Activated naive CD4-positive, alpha-beta T cell treated with anti-CD3 and anti-CD28 coated beads, Interleukin-2, amount 50 U/mL, for 72 hours (primary cell): ENCODE measurements at places on chromosomes 7 and 10. TPM values are rescaled to one million over a fixed set of nuclear protein-coding genes. Genes with fewer than 3 reads are reported as not detected.

Gene DGKI
- total RNA-seq: 16.8 TPM

Gene ADAM8
- 201 TPM for total RNA-seq

Gene NDUFB2
- 128 TPM for total RNA-seq

GRCh38 chr7:117113871-117114270, 160.6 kb downstream of the ST7 start:
- no peak for DNase-seq

DNA sequence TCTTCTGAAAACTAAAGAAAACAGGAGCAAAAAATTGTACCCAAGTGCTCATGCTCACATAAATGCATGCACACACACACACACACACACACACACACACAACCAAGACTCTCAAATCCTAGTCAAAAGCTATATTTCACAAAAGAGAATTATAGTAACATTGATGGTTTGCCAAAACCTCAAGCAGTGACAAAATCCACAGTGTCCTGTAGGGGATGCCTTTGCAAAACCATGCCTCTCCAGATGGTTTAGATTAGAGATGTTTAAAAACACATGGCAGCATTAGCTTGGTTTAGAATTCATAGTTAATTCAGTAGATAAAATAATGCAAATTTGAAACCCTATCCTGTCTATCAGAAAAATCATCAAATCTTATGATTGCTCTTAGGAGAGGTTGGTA, 232.2 kb downstream of the DYNC1I1 start:
- no peak for DNase-seq

DNA sequence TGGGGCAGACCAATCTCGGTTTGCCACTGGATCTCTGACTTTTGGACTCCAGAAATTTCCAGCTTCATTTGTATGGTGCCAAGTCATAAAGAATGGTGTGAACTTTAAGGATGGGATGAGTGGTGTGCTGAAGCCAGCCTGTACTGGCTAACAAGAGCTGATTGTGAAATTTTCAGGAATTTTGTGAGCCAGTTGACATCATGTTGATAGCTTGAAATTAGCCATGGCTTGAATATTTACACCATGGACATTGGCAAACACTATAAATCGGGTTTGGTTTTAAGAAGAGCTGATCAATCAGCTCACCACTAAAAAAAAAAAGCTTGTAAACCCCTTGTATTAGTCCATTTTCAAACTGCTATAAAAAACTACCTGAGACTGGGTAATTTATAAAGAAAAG, 14.1 kb upstream of the MYH16 start:
- DNase-seq: no peak

Gene SSC4D
- 0.61 TPM for total RNA-seq

Gene PDK4
- not detected for total RNA-seq

Gene ELMO1
- 137 TPM for total RNA-seq

Gene TRIM24
- 14.3 TPM for total RNA-seq

Gene TDRD1
- 0.20 TPM for total RNA-seq

GRCh38 chr10:78262860-78263259, 229.2 kb downstream of the RPS24 start:
- DNase-seq: no peak

Gene ZNF138
- 11.1 TPM for total RNA-seq

Gene NRP1
- total RNA-seq: 0.30 TPM

DNA sequence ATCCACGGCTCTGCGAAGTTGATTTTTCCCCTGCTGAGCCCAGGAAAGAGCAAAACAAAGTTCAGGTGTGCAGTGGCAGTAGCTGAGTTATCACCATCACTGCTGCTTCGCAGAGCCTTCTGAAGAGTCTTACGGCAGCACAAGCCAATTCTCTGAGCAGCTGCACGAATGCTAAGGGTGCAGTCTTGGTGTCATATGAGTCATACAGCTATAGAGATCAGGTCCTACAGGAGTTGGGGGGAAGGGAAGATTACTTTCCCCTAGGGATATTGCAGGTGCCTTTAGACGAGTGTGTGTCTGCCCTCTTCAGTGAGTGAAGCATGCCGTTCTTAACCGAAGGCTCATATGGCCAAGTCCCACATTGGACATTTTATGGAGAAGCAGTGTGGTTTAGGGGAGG, 227.8 kb downstream of the CELF2 start:
- DNase-seq: no peak

Gene SYT15B
- total RNA-seq: not detected
